ENCODE measurements at places on chromosomes 3 and 15. TPM values are rescaled to one million over a fixed set of nuclear protein-coding genes. Genes with fewer than 3 reads are reported as not detected.

- no peak for ATAC-seq
Measured at GRCh38 chr3:78178209-78178608, 1138.3 kb downstream of the ROBO2 start.

- ATAC-seq = no peak
Measured at GRCh38 chr15:69742361-69742760, 289.7 kb downstream of the RPLP1 start.

- no peak for ATAC-seq
Measured at GRCh38 chr15:35559683-35560082, 13.7 kb upstream of the DPH6 start.

GRCh38 chr3:151166161-151166560 lies 36.9 kb downstream of the GPR171 start:
- no peak for ATAC-seq

GRCh38 chr15:90364251-90364650 lies 12.2 kb downstream of the ZNF774 start:
- peak; percentile 36 for ATAC-seq

DNA sequence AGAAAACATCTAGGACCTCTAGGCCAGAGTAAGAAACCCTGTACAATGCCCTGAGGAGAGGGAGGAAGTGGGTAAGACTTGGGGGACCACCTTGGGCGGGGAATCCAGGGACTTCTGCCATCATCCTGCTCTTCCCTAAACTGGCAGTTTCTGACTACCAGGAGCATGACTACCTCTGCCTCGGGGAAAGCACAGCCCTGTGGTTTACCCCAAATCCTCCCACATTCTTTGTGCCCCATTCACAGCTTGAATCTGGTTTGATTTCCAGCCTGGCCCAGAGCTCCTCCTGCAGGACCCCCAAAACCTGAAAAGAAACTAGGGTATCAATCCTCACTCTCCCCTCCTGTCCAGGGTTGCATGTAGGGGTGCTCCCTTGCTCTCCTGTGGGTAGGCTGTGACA lies 4.7 kb downstream of the C3orf18 start:
- no peak for ATAC-seq

- ATAC-seq = peak; percentile 73
Measured at GRCh38 chr15:98952381-98952803, 55.2 kb downstream of the PGPEP1L start.

DNA sequence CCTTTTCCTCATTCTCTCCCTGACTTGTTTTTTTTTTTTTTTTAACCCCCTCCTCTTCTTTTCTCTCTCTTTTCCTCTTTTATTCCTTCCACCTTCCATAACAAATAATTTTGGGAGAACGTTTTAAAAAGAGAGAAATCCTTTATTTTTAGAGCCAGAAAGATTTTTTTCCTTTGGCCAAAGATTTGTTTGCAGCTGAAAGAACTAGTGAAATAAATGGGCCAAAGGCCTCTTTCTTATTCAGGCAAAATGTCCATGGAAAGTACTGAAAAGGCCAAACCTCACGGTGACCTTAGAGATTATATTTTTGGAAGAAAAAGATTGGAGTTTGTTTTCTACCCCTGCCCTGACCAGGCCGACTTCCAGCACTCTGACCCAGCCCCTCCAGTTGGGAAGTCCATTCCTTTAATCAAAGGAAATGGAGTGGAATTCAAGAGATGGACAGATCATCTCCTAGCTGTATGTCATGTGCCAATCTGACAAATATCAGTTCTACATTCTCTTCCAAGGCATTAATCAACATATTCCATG lies 214.3 kb upstream of the ADAMTS9 start:
- ATAC-seq = no peak

DNA sequence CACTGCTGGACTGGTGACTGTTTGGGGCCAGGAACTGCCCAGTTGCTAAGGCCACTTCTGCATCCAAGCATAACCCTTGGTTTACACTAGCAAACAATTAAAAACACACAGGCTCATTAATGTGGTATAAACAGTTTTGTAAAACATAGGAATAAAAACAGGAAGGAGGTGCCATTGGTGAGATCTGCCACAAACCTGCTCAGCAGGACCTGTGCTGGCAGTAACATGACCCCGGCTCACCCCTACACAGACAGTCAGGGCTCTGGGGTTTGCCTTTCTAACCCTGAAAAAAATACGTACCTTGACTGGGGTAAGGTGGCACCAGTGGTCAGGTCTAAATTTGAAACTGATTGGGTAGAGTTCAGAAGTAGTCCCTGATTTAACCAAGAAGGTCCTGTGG lies 76.2 kb downstream of the ATP1B3 start:
- ATAC-seq = no peak

- no peak for ATAC-seq
Measured at GRCh38 chr3:62210011-62210410, 163.3 kb downstream of the FEZF2 start.

DNA sequence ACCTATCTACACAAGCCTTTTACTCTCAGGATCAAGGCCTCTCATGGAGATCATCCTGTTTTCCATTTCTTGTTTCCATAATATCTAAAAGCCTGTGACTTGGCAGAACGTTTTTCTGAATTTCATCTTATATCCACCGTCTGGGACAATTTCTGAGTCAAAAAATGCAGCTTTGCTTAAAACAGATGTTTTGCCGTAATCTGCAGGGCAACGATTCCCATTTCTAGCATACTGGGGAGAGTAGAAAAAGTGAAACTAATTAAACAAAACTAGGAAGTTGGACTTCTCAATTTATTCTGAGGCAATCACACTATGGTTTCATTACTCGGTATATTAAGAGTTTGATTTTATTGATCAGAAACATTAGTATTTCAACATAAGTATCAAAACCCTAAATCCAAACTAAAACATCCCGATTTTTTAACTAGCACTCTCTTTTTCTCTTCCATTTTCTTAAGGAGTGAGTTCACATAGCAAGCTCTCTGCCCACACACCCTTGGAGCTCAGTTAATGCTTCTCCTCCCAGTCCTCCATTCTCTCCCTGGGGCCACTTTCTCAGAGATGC lies 33.6 kb downstream of the SPATA12 start:
- ATAC-seq = no peak

DNA sequence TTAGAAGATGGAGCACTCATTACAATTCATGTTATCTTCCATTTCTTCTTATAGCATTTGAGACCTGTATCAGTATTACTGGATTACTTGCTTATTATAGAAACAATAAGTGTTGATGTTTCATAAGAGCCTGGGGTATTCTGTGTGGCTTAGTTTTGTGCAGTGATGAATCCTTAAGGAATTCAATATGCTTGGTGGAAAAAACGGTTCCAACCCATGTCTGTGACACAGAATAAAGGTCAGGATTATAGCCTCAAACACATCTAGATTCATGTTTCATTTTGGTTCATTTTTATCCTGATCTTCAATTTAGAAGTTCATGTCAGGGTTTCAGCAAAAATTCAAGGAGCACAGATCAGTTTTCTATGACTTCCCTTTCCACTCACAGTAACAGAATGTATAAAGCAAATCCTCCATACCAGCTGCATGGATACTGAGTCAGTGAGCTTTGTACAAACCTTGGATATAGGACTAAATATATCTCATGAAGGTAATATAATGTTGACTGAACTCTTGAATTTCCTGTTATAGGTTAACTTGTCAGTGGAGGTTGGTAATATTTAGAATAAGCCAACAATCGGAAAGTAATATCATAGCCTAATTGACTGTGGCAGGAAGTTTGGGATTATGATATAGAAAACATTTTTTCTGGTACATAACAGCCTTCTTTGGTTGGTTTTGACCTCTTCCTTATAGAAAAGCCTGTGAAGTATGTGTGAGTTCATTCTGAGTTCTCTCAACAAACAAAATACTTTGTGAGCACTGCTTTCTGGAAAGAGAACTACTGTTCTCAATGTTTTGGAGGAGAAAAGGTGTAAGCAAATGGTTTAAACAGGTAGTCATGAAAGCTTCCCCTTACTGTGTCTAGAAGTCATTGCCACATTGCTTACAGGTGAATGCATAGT lies 218.2 kb upstream of the TPM1 start:
- no peak for ATAC-seq

- ATAC-seq = no peak
Measured at GRCh38 chr3:126442856-126443242, 32.8 kb downstream of the ZXDC start.

DNA sequence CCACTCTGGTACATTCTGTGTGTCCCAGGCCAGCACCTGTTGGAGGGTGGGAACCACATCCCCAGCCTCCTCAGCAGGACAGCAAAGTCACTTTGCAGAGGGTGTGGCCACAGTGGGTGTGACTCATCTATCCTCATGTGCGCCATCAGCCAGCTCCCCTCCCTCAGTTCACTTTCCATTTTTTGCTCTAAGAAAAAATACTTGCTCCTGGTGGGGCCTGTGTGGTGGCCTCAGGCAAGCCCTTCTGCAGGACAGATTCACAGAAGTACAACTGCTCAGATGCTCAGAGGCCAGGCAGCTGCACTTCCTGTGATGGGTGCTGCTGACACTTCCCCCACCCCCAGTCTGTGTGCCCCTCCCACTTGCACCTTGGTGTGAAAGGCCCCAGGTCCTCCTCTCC lies 78.3 kb upstream of the ALDH1L1 start:
- ATAC-seq = no peak

DNA sequence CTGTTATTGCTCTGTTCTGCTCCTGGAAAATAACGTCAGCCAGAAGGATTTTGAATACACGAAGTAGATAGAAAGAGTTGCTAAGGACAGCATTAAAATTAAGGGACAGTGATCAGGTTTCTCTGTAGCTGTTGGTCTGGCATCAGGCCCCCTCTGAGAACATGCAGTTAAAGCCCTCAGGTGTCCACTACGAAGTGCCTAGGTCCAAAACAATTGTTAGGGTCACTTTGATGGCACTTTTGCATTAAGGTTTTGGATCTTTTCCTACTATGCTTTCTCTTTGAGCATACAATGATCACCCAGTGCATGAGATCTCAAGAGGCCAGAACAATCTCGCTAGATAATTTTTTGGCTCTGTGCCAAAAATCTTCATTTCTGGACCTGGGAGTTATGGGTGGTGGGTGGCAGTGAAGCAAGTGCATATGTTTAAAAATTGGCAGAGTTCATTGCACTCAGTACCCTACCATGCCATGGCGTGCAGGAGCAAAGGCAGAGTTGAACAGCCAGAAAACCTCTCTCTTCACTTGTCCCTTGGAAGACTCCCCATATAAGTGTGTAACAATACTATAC lies 797.6 kb downstream of the ROBO2 start:
- no peak for ATAC-seq

GRCh38 chr3:172562871-172563865 lies 39.9 kb upstream of the TNFSF10 start:
- ATAC-seq = peak; percentile 81

CCDC80 gene
- total RNA-seq = not detected

SIDT1 gene
- total RNA-seq = 20.8 TPM

MASP1 gene
- not detected for total RNA-seq

GOLGA8G gene
- total RNA-seq = not detected

CYP1A2 gene
- not detected for total RNA-seq

ARGFX gene
- not detected for total RNA-seq

PPM1L gene
- total RNA-seq = 2.1 TPM

ACKR2 gene
- total RNA-seq = 0.77 TPM

CPNE9 gene
- 0.54 TPM for total RNA-seq

CXCR6 gene
- 25.4 TPM for total RNA-seq

AGBL1 gene
- total RNA-seq = not detected

CCR2 gene
- 17.5 TPM for total RNA-seq

All from activated T-helper 17 cell treated with anti-CD3 and anti-CD28 coated beads, Interleukin-2, amount 50 U/mL, for 72 hours (primary cell).